Activated CD4-positive, alpha-beta T cell treated with anti-CD3 and anti-CD28 coated beads, Interleukin-2, amount 10 ng/mL, durations not matched to agents 7 days and 5 days (primary cell): ENCODE measurements at places on chromosomes 11 and 22.
A peak's percentile ranks its signal among the peaks of the same experiment; 100 is the strongest.

- DNase-seq = no peak
Observed at GRCh38 chr11:23976426-23976825, 520.4 kb upstream of the LUZP2 start.

DNA sequence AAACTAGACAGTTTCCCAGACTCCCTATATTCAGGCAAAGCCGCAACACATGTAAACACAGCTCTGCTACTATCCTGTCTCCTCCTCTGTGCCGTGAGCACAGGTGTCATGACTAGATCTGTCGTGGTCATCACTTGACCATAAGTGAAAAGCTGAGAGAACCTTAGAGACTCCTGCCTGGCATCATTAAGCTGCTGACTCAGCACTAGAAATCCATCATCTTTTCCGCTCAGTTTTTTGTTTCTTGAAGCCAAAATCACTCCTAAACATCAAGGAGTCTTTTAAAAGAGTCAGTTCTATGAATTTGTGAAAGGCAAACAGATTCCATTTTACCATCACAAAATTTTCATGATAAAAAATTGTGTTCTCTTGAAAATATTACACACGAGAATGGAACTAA, 102.5 kb upstream of the TP53AIP1 start:
- no peak for DNase-seq

- DNase-seq = no peak
Observed at GRCh38 chr11:117720061-117720511, 76.9 kb downstream of the DSCAML1 start.

- DNase-seq = no peak
Observed at GRCh38 chr11:46382646-46383403, 1.4 kb downstream of the MDK start.

GRCh38 chr11:10637731-10638151, 55.8 kb downstream of the IRAG1 start:
- DNase-seq = no peak

GRCh38 chr22:32322986-32323385, 34.7 kb upstream of the RFPL3 start:
- DNase-seq = no peak

- DNase-seq = no peak
Observed at GRCh38 chr22:37260155-37260795, 16.2 kb upstream of the RAC2 start.

GRCh38 chr11:6269994-6270393, 10.4 kb downstream of the CCKBR start:
- no peak for DNase-seq

- DNase-seq = no peak
Observed at GRCh38 chr11:86931548-86932258, 23.5 kb downstream of the FZD4 start.

GRCh38 chr11:9861860-9862725, 198.2 kb downstream of the SWAP70 start:
- DNase-seq = peak; percentile 61

GRCh38 chr11:120925944-120926343, 98.0 kb upstream of the TBCEL start:
- no peak for DNase-seq

- DNase-seq = no peak
Observed at GRCh38 chr11:36328966-36329673, 33.0 kb downstream of the PRR5L start.

- DNase-seq = no peak
Observed at GRCh38 chr22:37855462-37855861, 6.2 kb downstream of the EIF3L start.

- DNase-seq = no peak
Observed at GRCh38 chr11:2846056-2846455, 39.5 kb downstream of the CDKN1C start.

- DNase-seq = peak; percentile 84
Observed at GRCh38 chr11:64887757-64888405, 9.5 kb upstream of the EHD1 start.

DNA sequence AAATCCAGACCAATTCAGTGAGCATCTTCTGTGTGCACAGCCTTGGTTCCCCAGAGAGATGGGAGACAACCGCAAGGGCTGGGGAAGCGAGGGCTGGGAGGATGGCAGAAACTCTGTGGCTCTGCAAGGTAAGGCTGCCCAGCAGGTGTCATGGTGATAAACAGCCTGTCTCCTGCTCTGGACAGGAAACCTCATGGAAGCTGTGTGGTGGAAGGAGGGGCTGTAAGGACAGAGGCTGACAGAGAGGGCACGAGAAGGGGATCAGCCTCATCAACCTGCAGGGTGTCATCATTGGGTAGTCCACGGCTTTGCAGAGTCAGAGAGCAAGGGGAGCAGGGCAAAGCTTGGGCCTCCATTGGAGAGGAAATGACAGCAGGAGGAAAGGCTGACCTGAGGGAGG, 138.4 kb upstream of the CADM1 start:
- DNase-seq = no peak

DNA sequence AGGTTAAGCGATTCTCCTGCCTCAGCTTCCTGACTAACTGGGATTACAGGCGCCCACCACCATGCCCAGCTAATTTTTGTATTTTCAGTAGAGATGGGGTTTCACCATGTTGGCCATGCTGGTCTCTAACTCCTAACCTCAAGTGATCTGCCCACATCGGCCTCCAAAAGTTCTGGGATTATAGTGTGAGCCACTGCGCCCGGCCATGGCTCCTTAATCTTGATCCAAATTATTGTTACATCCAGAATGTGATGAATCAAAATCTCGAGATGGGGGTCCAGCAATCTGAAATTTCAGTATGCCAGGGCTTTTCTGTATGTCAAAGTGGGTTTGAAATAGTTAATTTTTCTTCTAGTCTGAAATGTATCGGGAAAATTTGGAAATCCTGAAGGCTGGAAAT, 3.7 kb downstream of the RPL27A start:
- DNase-seq = no peak

DNA sequence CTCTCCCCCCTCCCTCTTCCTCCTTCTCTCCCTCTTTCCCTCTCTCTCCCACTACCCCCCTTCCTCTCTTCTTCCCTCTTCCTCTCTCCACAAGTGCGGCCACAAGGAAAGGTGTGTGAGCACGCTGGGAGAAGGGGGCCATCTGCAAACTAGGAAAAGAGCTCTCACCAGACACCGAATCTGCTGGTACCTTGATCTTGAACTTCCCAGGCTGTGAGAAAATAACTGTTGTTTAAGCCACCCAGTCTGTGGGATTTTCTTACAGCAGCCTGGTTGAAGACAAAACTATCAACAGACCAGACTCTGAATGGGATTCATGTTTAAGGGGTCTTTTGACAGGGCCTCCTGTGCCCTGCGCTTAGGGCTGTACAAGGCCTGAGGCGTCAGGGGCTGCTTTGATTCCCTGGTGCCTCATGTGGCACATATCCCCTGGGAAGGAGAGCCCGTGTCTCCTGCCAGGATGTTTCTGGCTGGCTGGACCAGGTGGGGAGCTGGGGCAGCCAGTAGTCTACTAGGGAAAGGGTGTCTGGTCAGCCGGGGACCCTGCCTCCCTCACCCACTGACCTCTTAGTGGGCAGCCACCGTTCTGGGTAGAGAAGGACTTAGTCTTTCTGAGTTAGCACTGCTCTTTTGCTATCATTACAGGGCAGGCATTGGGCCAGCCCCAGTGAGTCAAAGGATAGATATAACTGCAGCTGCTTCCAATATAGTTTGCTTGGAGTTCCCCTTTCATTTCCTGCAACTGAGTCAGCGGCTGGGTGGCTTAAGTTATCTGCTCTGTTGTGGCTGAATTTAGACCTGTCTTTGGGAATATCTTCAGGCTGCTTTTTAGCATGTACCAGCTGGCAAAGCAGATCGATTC, 6.2 kb downstream of the PANX1 start:
- DNase-seq = no peak

DNA sequence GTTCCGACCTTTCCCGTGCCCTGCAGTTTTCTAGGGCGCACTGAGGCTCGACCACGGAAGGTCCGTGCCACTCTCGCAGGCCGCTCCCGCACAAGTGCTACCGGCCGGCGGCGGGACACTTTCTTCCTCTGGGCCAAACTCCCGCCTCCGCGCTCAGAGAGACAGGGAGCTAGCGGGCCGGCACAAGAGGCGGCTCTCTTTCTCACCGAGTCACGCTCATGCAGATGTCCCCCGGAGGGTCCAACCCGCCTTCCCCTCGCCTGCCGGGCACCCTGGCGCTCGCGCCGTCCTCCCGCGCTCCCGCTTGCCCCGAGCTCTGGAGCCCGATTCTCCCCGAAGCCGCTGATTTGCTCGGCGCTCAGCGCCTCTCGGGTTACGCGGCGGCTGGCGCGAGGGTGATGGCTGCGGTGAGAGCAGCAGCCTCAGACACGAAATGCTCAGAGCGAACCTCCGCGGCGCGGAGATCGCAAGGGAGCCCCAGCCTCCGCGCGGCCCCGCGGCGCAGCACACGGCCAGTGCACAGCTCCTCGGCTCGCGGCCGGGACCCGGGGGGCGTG, 1.0 kb downstream of the LMO1 start:
- peak; percentile 18 for DNase-seq

- DNase-seq = no peak
Observed at GRCh38 chr11:89490602-89490980, 584 bp downstream of the NOX4 start.

GRCh38 chr22:44839721-44840120, 87.3 kb downstream of the ARHGAP8 start:
- no peak for DNase-seq

GRCh38 chr22:48161298-48161697, 1398.8 kb downstream of the TBC1D22A start:
- DNase-seq = no peak
